Activated B cell treated with CpG ODN at 0.5 μM for 24 hours (primary cell): ENCODE measurements at places on chromosomes 4 and X. TPM values are rescaled to one million over a fixed set of nuclear protein-coding genes. Genes with fewer than 3 reads are reported as not detected.

DNA sequence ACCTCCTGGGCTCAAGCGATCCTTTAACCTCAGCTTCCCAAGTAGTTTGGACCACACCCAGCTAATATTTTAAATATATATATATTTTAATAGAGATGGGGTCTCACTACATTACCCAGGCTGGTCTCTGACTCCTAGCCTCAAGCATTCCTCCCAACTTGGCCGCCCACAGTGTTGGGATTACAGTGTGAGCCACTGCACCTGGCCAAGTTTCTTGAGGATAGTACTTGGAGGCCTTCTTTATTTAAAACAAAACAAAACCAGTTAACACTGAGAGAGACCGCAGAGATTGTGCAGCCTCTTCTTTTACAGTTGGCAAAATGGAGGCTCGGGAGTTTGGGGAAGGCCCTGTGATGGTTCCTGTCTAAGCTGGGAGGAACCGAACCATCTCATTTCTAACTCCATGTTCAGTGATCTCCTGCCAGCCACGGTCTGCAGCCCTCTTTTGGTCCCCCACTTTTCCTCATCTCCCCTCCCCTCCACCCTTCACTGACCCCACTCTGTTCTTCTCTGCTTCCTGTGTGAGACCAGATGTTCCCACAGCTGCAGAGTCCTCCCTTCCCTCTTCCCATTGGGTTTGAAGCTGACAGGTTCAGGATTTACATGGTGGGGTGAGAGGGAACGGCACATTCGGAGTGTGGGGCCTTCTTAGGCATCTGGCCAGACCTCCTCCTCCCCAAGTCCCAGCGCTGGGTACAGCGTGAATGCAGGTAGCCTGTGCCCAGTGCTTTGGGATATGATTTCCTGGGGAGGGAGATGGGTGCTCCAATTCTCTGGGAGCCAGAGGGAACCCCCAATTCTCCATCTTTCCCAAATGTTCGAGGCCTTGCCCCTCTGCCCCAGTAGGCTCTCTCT is 1.4 kb upstream of the SORCS2 start:
- DNase-seq = no peak

GRCh38 chrX:119605464-119606279 is 552 bp downstream of the NKRF start:
- DNase-seq = no peak

GRCh38 chrX:9370893-9371292 is 94.0 kb upstream of the TBL1X start:
- DNase-seq = no peak

GRCh38 chr4:144501231-144501780 is 144.7 kb upstream of the HHIP start:
- no peak for DNase-seq

The FAT4 gene
- not detected in 2 replicates for total RNA-seq

The CCNA2 gene
- total RNA-seq = 1.4 and 2.0 TPM in 2 replicates

The RNF175 gene
- total RNA-seq = not detected in 2 replicates

The MAOA gene
- total RNA-seq = 0.18 TPM in 1 of 2 replicates, not detected in the other
